ENCODE measurements at places on chromosomes 1 and 21.

DNA sequence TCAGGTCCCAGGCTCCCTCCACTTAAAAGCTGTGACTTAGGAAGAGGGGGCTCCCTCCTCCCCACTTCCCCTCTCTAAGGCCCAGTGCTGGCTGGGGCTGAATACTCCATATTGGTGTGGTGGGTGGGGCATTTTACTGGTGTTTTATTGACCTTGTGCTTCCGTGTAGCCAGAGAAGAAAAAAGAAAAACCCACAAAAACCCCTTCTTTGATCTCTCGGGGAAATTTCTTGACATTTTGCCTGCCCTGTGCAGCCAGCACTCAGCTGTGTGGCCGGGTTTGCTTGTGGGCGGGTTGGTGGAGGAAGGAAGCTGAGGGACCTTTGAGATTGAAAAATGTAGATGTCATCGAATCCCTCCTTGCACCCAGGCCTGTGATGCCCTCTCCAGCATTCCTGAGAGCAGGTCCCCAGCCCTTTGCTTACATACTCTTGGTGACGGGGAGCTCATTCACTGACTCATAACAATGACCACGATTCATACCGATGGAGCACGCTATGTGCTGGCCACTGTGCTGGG lies 24.8 kb downstream of the TNFRSF8 start:
- no peak for DNase-seq

- no peak for DNase-seq
These were observed 95.0 kb downstream of the GLIS1 start for GRCh38 chr1:53643881-53644390.

DNA sequence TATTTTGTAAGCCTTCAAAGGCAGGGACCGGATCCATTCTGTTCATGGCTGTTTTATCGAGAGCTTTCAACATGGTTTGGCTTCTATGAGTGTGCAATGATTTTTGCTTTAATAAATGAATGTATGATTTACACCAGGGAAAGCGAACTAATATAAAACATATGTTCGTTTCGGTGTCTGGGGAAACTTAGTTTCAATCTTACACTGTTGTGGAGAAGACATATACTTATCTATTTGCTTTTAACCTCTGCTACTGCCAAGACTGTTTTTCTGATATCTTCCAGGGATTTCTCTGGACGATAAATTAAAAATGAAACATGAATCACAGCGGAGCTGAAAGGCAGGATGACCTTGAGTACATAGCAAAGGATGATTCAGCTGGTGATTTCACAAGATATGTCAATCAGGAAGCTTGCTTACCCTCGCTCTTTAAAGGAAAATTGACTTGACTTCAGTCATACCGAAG lies 14.7 kb upstream of the CYYR1 start:
- peak; percentile 46 for DNase-seq

DNA sequence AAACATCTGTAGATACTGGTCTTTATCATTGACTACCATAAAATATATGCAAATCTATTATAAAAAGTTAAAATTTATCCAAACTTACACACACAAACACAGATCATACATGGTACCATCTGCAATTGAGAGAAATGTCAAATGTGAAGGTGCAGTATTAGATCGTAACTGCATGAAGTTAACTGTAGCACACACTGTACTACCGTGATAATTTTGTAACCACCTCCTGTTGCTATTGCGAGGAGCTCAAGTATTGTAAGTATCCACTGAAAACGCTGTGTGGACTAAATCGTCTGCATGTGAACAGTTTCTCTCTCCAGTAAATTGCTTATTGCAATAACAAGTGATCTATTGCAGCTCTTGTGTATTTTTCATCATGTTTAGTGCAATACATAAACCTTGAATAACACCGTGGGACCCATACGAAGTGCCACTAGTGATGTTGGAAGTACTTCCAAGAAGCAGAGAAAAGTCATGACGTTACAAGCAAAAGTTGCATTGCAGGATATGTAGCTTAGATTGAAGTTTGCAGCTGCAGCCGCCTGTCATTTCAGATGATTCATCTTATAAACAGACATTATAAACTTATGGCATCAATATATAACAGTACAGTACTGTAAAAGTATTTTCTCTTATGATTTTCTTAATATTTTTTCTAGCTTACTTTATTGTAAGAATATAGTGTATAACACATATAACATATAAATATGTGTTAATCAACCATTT lies 172.9 kb downstream of the SDCCAG8 start:
- no peak for DNase-seq

GRCh38 chr1:36765785-36766300 lies 268.5 kb downstream of the GRIK3 start:
- no peak for DNase-seq

GRCh38 chr1:109984190-109984455 lies 442 bp upstream of the AHCYL1 start:
- DNase-seq = peak; percentile 65

- DNase-seq = no peak
These were observed 2.7 kb downstream of the MIA3 start for GRCh38 chr1:222620566-222620965.

- DNase-seq = no peak
These were observed 67.1 kb downstream of the FGGY start for GRCh38 chr1:59364037-59364436.

DNA sequence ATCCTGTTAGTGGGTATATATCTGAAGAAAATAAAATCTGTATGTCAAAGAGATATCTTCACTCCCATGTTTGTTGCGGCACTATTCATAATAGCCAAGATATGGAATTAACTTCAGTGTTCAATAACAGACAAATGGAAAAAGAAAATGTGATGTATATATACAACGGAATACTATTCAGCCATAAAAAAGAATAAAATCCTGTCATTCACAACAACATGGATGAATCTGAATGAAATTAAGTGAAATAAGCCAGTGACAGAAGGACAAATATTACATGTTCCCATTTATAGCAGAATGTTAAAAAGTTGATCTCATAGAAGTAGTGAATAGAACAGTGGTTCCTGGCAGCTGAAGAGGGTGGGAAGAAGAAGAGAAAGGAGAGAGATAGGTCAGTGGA lies 239.1 kb upstream of the RUNX1 start:
- DNase-seq = no peak
